Tibial artery (tissue), 4 donors: ENCODE measurements at places on chromosomes 4 and X.

DNA sequence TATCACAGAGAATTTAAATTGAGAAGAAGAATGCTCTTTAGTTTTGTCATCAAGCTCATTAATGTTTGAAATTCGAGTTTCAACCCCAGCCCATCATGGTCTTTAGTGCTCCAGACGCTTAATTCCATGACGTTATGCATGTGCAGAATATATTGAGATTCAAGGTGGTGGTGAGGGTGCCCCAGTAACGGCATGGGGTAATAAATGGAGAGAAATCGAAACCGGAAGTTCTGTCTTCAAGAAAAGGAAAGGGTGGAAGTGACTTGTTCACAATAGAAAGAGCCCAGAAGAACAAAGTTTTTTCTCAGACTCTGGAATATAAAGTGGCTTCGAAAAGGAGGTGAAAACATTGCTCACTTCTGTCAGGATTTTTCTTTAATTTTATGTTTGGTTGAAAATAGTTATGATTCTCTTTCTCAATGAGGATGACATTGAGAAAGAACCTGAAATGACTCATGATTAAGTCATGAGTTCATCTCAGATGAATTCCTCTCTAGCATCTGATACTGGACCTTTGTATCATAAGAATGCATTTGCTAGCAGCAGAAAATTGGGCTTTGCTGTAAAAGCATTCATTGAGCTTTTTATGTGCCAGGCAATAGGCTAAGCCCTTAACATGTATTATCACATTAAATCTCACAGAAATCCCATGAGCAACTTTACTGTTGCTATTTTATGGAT lies 779 bp upstream of the DDX60L start:
- DNase-seq: no peak
- no peaks in the 10 kb centered on the region for H3K27me3 ChIP-seq
- H3K36me3 ChIP-seq: no peaks in the 10 kb centered on the region
- peaks cover 4% of the 10 kb centered on the region for H3K4me1 ChIP-seq

DNA sequence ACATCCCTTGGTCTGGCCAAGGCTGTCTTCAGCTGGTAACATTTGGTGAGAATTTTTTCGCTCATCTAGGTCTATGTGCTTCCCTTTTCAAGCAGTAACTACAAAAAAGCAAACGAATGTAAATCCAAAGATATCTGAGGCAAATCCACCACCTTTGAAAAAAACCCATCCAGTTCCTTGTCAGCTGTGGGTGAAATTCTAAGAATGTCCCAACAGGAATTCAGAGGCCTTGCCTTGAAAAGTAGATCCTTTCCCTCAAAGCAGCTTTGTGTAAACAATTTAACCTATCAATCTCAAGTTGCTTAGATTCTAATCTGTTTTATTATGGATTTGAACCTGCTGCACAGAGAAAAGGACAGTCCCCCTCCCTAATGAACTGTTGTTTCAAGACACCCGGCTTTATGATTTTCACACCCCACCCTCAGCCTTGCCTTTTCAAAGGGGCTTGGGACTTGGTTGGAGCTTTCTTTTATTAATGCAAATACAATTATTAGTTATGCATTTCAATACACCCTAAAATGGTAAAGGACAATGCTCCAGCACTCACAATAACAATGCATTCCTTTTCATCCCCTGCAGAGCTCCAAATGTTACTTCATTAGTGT lies 166.6 kb downstream of the LDB2 start:
- H3K4me1 ChIP-seq: no peaks in the 10 kb centered on the region

DNA sequence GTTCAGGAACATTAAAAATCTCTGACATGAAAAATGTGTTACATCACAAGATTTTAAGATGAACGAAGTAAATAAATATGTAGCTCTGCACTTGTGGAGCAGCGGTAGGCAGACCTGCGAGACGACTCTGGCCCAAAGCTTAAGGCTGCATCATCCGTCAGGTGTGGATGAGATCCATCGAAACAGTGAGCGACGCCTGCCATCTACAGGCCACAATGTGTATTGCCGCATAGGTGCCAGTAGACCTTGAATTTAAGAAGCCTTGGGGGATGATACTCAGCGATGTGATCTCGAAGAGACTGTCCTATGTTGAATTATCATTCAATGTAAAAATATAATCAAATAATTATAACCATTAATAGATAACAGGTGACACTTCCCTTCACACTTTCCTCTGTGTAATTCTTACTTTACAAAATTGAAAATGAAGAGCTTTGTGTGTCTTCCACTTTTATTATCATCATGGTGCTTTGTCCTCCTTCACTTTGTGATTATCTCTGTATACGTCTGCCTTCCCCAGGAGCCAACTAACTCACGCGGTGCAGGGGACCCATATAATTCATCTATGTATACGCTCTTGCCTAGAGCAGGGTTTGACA lies 851.0 kb downstream of the RAB28 start:
- no peak overlapping the region for H3K27ac ChIP-seq
- no peaks in the 10 kb centered on the region for H3K36me3 ChIP-seq
- peaks cover 4% of the 10 kb centered on the region for H3K27me3 ChIP-seq
- H3K4me3 ChIP-seq: no peak overlapping the region

DNA sequence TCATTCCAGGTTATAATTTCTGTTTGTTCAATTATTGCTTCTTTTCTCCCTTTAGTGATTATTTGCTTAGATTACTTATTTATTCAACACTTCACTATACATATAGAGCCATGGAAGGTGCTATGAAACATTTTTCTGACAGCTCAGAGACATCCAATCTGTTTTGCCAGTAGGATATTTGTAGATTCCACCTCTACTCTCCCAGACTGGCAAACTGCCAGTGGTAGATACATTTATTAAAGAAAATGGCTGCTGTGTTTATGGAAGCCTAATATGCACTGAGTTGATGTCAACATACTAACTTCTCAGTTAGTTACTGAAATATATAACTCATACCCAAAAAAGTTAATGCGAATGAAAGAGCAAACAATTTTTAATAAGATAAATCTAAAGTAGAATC lies 348.6 kb downstream of the TRAM1L1 start:
- H3K4me1 ChIP-seq: no peaks in the 10 kb centered on the region
- H3K27ac ChIP-seq: no peak overlapping the region

- no peaks in the 10 kb centered on the region for H3K4me1 ChIP-seq
- no peaks in the 10 kb centered on the region for H3K27me3 ChIP-seq
- DNase-seq: no peak
Measured at GRCh38 chrX:5971300-5971699, 257.4 kb downstream of the NLGN4X start.

- H3K36me3 ChIP-seq: peaks cover 86% of the 10 kb centered on the region
- H3K27me3 ChIP-seq: no peaks in the 10 kb centered on the region
- no peak overlapping the region for H3K27ac ChIP-seq
- H3K4me3 ChIP-seq: no peak overlapping the region
Measured at GRCh38 chrX:1422135-1422465, 30.2 kb upstream of the SLC25A6 start.
